ENCODE measurements at places on chromosomes 3 and 15.

DNA sequence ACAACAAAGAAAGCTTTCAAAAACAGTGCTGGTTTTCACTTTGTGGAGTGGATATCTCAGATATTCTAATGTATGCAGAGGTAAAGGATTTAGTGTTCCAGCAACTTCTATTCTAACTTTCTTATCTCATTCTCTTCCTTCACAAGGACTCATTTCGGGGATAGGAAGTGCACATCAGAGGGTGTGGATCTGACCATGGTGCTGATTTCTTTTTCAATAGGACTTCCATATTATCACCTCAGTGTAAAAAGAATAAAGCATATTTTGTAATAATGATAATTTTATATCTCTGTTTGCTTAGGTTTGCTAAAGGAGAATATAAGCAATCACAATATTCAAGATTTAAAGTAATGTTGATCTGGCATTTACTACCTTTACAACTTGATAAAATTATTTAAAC lies 12.5 kb upstream of the CADM2 start:
- no peak for DNase-seq

GRCh38 chr15:70079888-70080287 lies 17.8 kb downstream of the TLE3 start:
- DNase-seq = no peak

GRCh38 chr3:119417771-119418512 lies 45.5 kb downstream of the TMEM39A start:
- DNase-seq = no peak

DNA sequence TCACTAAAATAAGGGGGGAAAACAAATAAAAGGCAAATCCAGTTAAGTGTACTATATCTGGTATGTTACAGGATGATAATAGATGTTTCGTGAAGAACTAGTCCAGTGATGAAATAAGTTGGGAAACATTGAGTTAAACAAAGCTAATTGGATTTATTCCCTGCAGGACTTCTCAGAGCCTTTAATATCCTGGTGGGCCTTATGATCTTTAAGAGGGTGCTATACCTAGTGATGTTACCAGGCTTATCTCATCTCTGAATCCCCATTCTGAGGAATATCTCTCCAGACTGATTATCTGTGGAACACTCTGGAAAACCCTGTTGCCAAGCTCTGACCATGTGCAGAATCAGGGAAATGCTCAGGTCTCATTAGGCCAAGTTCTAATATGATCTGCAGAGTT lies 54.8 kb upstream of the POMGNT2 start:
- DNase-seq = no peak

- no peak for DNase-seq
Measured at GRCh38 chr15:100468285-100468684, 60.5 kb downstream of the CERS3 start.

DNA sequence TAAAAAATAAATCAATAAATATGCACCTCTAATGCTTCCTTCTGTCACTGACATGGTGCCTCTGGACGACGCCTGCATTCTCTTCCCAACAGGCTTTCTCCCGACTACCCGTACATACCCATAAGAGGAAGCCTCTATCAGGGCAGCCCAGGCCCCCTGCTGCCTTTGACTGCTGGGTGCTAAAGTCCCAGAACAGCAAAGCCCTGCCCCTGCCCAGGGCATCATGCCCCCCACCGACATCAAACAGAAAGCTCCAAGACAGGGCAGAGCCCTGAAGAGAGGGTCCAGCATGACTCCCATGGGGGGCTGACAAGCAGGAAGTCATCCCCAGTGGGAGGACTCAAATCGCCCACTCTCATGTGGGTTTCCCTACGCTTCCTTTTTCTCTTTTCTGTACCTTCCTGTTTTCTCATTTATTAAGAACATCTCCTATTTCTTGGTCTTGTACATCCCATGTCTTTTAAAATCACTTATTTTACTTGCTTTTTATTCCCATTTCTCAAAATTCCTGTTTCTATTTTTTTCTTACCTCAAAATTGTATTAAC lies 23.4 kb downstream of the XPC start:
- no peak for DNase-seq

GRCh38 chr3:189331002-189331418 lies 159.2 kb downstream of the TPRG1 start:
- no peak for DNase-seq

GRCh38 chr15:36557364-36557763 lies 22.1 kb upstream of the CDIN1 start:
- DNase-seq = no peak

- DNase-seq = no peak
Measured at GRCh38 chr3:9779721-9780457, 10.1 kb upstream of the CAMK1 start.

DNA sequence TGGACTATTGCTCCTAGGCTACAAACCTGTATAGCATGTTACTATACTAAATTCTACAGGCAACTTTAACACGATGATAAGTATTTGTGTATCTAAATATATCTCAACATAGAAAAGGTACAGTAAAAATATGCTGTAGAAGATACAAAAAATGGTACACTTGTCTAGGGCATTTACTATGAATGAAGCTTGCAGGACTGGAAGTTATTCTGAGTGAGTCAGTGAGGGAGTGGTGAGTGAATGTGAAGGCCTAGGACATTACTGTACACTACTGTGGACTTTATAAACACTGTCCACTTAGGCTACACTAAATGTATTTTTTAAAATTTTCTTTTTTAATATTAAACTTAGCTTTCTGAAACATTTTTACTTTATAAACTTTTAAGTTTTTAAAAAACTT lies 140.5 kb upstream of the SGO1 start:
- no peak for DNase-seq

DNA sequence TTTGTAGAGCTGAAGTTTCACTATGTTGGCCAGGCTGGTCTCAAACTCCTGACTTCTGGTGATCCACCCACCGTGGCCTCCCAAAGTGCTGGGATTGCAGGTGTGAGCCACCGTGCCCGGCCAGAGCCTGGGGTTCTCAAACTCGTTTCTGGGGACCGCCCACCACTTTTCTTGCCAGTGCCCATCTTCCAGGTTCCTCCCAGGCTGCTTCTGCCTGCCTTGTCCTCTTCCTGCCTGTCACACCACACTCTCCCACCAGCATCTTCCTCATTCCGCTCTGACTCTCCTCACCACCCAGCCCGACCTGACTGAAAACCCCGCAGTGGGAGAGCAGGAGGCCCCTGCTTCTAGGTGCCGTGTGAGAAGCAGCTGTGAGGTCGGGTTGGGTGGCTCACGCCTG lies 3.1 kb upstream of the DYNLT2B start:
- DNase-seq = no peak

GRCh38 chr3:108064293-108064887 lies 26.4 kb downstream of the CD47 start:
- no peak for DNase-seq

DNA sequence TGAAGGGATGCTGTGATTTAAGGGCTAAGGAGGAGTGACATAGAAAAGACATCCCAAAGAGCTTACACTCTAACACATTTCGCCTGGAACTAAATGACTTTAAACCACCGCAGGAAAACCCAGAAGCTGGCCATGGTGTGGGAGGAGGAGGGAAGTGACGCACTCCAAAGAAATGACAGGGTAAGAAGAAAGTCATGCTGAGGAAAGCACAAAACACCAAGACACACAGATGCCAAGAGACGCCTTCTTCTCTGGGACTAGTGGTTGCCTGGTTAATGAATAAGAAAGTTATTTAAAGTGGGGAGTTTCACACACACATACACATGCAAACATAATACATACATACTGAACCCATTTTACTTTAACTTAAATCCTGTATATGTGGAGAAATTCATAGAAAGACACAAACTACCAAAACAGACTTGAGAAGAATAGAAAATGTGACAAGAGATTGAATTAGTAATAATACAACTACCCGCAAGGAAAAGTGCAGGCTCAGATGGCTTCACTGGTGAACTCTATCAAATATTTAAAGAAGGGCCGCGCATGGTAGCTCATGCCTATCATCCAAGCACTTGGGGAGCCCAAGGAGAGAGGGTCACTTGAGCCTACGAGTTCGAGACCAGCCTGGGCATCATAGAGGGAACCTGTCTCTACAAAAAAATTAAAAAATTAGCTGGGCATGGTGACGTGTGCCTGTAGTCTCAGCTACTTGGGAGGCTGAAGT lies 125.5 kb downstream of the NSMCE3 start:
- no peak for DNase-seq

- no peak for DNase-seq
Measured at GRCh38 chr3:98110550-98110908, 20.0 kb upstream of the OR5H1 start.

GRCh38 chr15:52796228-52796521 lies 6.0 kb upstream of the ONECUT1 start:
- DNase-seq = no peak

GRCh38 chr3:63400246-63400860 lies 122.2 kb downstream of the SYNPR start:
- no peak for DNase-seq

DNA sequence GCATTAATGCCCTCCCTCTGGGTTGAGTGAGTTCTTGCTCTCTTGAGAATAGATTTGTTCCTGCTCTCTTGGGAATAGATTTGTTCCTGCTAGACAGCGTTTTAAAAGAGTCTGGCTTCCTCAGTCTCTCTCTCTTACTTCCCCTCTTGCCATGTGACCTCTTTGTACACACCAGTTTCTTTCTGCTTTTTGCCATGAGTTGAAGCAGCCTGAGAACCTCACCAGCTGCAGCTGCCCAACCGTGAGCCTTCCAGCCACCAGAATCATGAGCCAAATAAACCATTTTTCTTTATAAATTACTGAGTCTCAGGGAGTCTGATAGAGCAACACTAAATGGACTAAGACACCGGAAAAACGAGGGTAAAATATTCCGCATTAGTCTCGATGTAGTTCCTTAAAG lies 253.6 kb downstream of the CNTN6 start:
- DNase-seq = no peak

DNA sequence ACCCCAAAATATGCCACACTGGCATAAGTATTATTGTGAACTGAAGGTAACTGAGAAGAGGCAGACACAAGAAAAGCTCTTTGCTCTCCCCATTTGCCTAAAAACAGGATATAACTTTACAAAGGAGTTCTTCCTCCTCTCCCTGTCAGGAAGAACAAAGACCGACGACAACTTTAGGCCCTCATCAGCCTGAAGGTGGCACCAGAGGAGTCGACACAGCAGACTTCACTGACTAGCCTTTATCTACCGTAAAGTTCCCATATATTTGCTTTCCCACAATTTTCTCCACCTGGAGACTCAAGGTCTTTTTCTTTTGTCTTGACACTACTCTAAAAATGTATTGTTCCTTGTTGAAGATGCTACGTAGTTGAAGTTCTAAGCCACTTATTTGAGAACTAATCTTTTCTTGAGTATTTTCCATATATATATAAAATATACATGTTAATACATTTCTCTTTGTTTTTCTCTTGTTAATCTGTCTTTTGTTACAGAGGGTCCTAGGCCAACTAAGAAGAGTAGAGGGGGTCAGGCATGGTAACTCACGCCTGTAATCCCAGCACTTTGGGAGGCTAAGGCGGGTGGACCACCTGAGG lies 16.2 kb upstream of the XIRP1 start:
- no peak for DNase-seq

- DNase-seq = no peak
Measured at GRCh38 chr3:51283421-51283820, 101.7 kb upstream of the MANF start.

GRCh38 chr15:55669270-55669669 lies 73.7 kb downstream of the PRTG start:
- DNase-seq = no peak

- no peak for DNase-seq
Measured at GRCh38 chr15:31516440-31516839, 189.8 kb downstream of the KLF13 start.

DNA sequence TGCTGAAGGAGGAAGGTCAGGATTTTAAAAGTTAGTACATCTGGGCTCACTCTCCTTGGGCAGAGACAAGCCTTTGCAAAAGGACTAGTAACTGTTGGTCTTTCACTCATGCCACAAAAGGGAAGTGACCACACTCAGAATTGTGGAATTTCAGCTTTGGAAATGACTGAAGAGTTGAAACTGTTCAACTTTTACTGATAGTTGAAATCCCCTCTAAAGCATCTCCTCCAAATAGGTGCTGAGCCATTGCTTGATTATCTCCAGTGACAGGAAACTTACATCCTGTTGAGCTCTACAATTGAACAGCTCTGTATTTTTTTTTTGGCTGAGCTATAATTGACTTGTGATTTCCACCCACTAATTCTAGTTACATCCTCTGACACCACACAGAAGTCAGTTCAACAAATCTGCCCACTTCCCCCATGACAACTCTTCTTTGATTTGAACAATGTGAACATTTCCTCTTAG lies 254.8 kb upstream of the TPRG1 start:
- DNase-seq = no peak

DNA sequence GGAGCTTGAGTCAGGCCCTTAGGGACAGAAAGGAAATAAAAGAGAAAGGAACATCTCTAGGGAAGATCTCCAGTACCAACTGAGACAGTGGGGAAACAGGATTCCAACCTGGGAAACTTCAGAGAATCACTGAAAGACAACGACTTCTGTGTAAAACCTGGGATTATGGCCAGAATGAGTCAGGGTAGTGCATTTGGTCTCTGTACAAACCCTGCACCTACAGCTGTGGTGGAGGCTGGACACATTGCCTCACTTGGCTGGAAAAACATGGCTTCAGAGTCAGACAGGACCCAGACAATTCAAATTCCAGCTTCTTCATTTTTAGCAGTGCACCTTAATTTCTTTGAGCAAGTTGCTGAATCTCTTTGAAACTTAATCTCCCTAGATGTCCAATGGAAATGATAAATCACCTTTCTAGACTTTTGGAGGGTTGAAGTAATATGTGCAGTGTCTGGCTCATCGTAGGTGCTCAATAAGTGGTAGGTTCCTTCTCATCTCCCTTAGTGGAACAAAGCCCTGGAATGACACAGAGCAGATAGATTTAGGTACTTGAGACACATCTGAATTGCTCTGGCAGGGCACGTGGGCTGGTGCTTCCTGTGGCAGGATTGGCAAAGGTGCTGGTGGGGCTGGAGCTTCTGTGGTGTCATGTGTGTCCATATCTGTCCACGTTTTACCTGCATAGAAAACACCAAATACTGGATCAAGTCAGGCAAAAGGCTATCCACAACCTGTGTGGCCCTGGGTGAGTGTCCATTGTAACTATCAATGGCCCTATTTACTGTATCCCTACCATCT lies 6.1 kb upstream of the CLSTN2 start:
- no peak for DNase-seq

DNA sequence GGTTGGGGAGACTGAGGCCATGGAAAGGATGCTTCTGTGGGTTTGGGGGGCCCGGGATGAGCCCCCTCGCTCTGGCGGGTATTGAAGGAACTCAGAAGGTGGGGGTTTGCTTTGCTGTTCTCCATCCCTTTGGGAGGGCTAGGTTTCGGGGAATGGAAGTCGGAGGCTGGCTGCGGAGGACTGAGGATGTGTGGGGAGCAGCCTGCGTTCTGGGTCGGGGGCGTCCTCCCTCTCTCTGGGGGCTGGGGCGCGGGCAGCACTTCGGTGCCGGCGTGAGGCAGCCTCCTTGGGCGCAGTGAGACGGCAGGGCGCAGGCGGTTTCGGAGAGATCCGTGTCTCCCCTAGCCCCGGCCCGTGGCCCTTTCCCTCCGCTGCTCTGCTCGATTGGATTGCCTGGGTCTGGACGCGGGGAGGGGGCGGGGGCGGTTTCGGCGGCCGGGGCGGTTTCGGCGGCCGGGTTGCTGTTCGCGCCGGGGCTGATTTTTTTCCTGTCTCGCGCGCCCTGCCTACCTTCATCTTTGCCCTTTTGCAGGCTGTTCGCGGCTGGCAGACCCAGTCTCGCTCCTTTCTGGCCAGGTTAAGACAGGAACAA lies 1.4 kb downstream of the PTPRG start:
- no peak for DNase-seq

- no peak for DNase-seq
Measured at GRCh38 chr3:94036909-94037507, 8.6 kb upstream of the STX19 start.

- DNase-seq = no peak
Measured at GRCh38 chr15:55630858-55631257, 42.7 kb upstream of the PYGO1 start.
